ENCODE measurements at places on chromosomes 2 and 18.

- DNase-seq: no peak
Observed at GRCh38 chr18:45793264-45793965, 32.1 kb upstream of the SIGLEC15 start.

DNA sequence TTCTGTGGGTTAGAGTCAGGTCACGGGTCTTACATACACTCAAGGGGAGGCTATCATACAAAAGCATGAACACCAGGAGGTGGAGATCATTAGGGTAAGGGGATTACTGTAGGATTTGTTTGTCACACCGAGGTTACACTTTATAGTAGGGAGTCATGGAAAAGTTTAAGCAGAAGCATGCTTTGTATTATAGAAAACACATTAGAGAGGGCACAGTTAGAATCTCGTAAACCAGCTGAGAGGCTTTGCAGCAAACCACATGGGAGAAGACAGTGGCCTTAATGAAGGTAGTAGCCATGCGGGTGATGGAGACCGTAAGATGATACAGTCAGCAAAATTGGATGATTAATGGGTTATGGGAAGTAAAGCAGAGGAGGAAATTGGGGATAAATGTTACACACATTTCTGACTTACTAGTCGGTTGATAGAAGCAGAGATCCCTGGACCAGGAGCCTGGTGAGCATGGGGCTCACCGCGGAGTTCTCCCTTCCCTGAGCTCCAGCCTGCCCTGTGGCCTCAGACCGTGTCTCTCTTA, 75.6 kb downstream of the MAPRE2 start:
- DNase-seq: no peak

GRCh38 chr2:47145466-47145865, 9.6 kb downstream of the STPG4 start:
- DNase-seq: no peak

GRCh38 chr2:240255165-240255491, 114.7 kb upstream of the OTOS start:
- DNase-seq: no peak

- no peak for DNase-seq
Observed at GRCh38 chr2:161946489-161947107, 127.4 kb downstream of the DPP4 start.

DNA sequence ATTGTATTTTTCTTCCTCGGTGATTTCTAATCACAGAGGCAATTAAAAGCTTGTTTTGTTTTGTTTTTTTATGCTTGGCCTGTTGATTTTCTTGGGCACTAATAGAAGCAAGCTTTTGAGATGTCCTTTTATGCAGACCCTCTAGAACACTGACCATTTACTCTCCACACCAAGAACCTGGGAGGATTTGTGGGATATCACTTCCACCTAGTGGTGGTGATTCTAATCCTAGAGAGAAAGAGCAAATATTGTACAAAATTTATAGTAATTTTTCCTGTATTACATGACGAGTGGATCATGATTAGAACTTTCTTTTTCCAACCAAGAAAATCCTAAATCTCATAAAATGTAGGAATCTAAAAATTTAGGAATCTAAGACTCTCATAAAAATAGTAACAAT, 23.4 kb downstream of the NEMP2 start:
- DNase-seq: no peak

GRCh38 chr2:120241684-120242083, 11.0 kb upstream of the RALB start:
- no peak for DNase-seq

- DNase-seq: no peak
Observed at GRCh38 chr2:78541088-78541450, 484.4 kb upstream of the REG3G start.

- no peak for DNase-seq
Observed at GRCh38 chr2:80141007-80141726, 163.4 kb downstream of the LRRTM1 start.

- DNase-seq: no peak
Observed at GRCh38 chr18:80022613-80023012, 11.6 kb upstream of the RBFA start.

DNA sequence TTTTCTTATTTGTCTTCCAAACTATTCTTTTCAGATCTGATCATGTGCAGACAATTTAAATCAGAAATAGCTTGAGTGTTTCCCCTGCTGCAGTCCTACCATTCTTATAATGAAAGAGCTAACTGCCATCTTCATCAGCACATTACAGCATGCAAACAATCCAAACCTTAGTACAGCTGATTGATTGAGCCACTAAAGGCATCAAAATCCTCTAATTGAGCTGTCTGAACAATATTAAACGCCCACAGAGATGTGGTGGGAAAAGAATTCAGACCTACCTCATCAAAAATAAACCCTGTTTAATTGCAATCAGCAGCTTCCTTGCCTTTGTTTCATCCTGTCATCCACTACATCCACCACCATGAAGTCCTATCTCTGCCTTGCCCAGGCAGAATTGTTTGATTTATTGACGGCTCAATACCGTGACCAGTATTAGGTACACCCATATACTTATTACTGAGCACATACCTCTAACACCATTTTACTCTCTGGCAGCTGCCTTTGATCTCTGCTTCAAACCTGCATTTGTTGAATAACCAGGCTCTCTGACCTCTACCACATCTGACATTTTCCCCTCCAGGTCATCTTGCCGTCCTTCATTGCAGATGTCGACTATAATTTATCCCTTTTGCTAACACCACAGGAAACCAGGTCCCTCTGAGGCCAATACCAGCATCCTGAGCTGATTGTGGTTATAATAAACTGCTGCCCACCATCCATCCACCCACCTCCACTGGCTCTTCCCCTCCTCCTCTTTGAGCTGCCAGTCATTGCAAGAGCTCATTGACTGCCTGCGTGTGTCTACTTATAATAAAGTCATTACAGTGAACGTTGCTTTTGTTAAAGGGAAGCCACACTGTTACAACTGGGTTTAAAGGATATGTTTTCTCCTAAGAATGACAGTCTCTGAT, 78.5 kb downstream of the RBM43 start:
- no peak for DNase-seq

DNA sequence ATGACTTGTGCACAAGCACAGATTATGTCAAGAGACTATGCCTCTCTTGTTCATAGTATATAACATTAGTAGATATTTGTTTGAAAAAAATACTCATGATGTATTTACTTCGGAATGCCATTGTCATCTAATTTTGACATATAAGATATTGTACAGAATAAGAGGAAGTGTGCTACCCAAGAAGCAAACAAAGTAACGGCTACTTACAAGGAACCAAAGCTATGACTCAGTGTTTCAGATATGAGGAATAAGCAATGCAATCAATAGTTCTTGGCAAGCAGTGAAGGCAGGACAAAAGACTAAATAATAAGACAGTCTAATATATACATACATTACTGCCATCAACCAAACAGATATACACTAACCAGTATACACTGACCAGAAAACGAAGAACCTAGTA, 256.3 kb downstream of the CCDC178 start:
- DNase-seq: no peak

GRCh38 chr2:149446748-149447147, 116.4 kb downstream of the LYPD6 start:
- no peak for DNase-seq

DNA sequence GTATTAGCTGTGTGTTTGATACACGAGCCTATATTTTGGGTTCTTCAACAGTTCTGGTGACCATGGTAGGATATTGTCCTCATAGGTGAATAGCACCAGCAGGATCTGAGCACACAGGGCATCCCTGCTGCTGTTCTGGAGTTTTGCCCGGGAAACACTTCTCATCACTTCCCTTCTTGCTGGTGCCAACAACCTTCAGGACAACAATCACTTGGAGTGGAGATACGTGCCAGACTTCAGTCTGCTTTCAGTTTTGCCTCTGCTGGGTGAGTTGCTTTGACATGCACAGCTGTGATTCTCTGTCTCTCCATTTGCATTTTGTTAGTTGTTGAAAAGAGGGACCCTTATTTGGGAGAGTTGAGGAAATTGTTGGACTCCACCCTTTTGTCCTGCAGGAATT, 1347.2 kb upstream of the DDX18 start:
- no peak for DNase-seq

DNA sequence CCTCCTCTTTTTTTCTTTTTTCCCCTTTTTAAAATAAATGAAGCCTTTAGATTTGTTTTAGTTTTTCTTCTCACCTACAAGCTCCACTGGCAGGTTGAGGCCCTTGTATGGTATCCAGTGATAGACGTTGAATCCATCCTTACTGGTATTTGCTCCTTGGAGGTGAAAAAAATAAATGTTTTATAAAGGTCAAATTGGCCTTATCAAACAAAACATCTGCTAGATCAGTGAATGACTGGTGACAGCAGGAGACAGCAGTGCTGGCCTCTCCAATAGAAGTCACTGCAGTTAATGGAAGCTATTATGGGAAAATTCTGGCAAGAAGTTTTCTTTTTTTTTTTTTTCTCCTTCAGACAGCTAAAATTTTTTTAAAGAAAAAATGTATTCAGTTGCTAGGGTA, 12.6 kb upstream of the SP9 start:
- no peak for DNase-seq

DNA sequence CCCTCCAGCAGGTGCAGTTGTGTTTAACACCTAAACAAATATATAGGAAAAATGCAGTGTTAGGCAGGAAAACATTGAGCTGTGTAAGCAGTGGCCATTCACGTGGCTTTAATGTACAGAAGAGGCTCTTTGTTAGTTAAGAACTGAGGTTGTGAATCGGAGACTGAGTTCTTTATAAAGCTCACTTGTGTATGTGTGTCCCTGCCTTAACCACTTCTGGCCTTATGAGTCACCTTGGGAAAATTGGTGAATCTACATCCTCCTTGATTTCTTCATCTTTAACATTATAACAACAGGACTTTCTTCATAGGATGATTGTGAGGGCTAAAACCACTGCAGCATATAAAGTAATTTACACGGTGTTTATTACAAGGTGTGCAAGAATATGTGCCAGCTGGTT, 188.4 kb upstream of the TPO start:
- no peak for DNase-seq

DNA sequence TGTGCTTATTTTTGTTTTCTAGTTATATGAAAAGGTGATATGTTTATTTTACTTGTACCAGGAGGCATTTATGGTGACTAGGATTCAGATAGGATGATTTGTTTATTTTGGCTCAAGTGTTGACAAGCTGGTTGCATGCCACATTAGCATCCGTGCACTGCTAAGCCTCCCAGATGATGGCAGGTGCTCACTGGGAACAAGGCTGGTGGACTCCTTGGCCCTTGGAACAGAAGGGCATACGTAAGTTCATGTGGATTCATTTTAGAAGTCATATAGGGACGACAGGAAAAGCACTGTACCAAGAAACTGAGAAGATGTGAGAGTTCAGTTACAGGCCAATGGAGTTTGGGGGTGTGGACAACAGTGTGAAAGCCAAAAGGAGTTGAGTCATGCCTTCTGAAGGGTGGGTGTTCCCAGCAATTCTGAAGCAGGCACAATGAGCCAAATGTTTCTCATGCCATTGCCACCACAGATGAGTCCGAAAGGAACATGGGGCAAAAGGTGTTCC, 166.2 kb downstream of the PHLPP1 start:
- DNase-seq: no peak

- no peak for DNase-seq
Observed at GRCh38 chr2:43429369-43429768, 166.5 kb downstream of the THADA start.

DNA sequence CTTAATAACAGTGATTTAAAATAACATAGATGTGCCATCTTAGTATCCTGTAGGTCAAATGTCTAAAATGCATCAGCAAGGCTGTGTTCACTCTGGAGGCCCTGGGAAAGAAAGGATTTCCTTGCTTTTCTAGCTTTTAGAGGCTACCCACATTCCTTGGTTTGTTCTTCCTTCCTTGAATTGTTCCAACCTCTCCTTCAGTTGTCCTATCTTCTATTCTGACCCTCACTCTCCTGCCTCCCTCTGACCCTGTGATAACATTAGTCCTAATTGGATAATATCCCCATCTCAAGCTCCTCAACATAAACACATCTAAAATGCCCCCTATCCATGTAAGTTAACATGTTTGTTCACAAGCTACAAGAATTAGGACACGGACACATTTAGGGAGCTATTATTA, 733.5 kb downstream of the SOCS6 start:
- DNase-seq: no peak

All from renal cortex interstitium (tissue), 15 donors.